ENCODE measurements at places on chromosomes 1 and 21.
A peak's percentile ranks its signal among the peaks of the same experiment; 100 is the strongest.

DNA sequence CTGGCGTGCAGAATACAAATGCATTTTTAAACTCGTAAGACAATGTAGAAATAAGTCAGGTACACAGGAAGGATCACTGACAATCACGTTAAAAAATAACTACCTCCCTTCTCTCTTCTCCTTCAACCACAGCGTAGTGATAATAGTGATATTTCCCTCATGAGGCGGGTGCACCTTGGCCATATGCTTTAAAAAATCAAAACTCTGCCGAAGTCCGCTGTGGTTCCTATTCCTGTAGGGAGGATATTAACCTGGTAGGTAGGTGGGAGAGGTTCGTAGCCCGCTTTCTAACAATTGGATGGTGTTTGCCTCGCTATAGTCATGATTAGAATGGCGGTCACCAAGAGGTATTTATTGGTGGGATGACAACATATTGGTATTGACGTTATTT lies 732 bp downstream of the GREM2 start:
- DNase-seq: no peak

- no peak for DNase-seq
Measured at GRCh38 chr1:184755226-184756065, 788 bp upstream of the EDEM3 start.

GRCh38 chr1:233672732-233673131 lies 58.8 kb downstream of the KCNK1 start:
- DNase-seq: no peak

DNA sequence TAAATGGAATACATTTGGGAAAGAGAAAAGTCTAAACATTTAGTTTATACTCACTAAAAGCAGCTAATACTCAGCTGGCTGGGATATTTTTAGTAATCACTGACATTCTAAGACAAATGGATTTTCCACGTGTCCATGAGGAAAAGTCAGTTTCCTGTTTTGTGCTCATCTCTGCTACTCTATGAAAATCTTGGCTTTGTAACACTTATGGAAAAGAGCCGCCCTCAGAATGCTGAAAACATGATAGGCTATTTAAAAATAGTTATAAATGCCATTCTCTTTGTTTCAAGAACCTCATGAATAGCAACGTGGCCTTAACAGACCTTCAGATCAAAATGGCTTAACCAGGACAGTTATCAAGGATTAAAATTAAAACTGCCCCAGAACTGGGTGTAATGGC lies 29.9 kb downstream of the MRAP start:
- no peak for DNase-seq

DNA sequence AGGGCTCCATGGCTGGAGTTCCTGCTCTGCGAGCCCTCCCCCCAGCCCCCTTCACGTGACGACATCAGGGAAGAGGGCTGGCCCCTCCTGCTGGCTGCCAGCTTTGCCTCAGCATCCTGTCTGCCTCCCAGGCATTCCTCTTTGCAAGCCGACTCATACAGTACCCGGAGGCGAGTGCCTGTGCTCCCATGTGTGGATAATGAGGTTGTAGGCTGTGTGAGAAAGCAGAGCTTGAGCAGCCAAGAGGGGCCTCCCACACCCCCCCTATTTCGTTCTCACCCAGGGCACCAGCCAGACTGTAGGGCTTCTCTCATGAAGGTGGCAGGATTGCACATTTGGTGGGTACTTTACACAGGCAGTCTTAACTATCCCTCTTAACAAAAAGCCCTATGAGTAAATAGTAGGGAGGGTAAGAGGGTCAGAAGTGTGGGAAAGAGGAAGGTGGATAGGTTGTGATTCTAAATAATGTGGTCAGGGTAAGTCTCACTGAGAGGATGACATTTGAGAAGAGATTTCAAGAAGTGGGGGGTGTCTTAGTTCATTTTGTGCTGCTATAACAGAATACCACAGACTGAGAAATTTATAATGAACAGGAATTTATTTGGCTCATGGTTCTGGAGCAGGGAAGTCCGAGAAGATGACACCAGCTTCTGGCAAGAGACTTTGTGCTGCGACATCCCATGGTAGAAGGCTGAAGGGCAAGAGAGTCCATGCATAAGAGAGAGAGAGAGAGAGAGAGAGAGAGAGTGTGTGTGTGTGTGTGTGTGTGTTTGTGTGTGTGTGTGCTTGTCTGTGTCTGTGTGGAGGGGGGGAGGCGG lies 113.5 kb downstream of the OMA1 start:
- DNase-seq: peak; percentile 18

- DNase-seq: no peak
Measured at GRCh38 chr1:108925920-108926319, 37.4 kb downstream of the CLCC1 start.

DNA sequence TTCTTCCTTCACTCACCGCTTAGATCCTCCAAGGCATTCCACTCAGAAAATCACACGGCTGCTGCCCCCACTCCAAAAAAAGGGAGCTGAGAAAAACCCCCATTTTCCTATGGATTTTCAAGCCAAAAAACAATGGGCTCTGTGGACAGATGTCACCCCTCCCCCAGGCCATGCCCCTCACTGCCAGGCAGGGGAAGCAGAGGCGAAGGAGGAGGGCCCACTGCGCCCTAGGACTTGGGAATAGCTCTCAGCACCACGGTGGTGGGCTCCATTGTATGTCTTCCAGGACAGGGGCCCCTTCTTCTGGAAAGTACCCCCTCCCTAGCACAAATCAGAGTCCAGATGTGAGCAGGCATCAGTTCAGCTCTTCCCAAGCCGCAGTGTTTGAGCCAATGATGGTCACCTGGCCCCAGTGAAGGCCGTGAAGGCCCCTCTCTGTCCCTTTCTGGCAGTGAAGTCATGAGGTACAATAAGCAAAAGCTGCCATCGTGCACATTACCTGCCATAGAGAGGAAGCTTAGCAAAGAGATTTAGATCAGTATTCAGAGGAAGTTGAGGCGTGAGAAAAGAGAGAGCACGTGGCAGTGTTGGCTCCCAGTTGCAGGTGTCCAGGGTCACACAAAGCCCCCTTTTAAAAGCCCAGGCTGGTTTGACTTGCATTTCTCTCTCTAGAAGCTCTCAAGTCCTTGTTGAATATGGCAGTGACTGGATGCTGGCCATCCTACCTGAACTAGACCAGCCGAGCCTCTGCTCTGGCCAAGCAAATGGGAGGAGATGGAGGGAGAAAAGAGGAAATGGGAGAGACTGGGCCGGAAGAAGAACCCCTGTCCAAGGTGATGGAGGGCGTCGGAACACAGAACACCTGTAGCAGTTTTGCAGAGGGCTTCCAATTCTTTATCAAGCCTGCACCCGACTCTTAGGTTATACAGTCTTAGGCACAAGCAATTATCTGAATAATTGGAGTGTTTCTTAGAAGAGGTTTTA lies 149.0 kb downstream of the TOMM20 start:
- no peak for DNase-seq

GRCh38 chr21:43369596-43370090 lies 57.3 kb downstream of the SIK1 start:
- no peak for DNase-seq

DNA sequence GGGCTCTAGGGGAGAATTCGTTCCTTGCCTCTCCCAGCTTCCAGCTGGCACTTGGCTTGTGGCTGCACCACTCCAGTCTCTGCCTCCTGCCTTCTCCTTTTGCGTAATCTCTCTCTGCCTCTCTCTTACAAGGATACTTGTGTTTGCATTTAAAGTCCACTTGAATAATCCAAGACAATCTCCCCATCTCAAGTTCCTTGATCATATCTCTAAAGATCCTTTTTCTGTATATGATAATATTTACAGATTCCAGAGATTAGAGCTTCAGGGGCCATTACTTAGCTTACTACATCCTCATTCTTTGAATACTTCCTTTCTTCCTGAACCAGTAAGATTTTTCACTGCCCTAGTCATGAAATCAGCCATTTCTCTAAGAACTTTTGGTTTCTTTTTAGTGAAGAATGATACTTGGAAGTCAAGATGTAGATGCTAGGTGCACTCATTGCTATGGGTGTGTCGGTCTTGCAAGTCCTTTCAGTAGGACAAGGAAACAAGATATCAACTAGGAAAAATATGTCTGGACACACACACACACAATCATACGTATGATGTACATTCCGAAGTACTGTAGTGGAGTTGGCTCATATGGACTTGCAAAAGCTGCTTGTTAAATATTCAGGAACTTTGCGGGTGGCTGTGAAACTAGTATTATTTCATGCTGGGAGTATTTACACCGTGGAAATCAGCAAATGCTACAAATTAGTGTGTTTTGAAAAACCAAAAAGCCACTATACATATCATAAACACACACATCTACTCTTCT lies 20.8 kb upstream of the RLF start:
- no peak for DNase-seq

DNA sequence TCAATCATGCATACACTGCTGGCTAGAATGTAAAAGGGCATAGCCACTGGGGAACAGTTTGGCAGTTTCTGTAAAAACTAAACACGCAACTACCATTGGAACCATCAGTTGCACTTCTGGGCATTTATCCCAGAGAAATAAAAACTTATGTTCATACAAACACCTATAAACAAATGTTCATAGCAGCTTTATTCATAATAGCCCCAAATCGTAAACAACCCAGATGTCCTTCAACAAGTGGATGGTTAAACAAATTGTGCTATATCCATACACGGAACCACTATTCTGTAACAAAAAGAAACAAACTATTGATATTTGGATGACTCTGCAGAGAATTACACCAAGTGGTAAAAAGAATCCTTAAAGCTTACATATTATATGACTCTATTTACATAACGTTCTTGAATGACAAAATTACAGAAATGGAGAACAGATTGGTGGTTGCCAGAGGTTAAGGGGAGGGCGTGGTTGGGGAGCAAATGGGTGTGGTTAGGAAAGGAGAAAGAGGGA lies 22.8 kb downstream of the LACTBL1 start:
- DNase-seq: no peak

GRCh38 chr1:21586222-21586621 lies 77.0 kb downstream of the ALPL start:
- DNase-seq: no peak

- no peak for DNase-seq
Measured at GRCh38 chr1:86231076-86231475, 74.5 kb upstream of the COL24A1 start.

DNA sequence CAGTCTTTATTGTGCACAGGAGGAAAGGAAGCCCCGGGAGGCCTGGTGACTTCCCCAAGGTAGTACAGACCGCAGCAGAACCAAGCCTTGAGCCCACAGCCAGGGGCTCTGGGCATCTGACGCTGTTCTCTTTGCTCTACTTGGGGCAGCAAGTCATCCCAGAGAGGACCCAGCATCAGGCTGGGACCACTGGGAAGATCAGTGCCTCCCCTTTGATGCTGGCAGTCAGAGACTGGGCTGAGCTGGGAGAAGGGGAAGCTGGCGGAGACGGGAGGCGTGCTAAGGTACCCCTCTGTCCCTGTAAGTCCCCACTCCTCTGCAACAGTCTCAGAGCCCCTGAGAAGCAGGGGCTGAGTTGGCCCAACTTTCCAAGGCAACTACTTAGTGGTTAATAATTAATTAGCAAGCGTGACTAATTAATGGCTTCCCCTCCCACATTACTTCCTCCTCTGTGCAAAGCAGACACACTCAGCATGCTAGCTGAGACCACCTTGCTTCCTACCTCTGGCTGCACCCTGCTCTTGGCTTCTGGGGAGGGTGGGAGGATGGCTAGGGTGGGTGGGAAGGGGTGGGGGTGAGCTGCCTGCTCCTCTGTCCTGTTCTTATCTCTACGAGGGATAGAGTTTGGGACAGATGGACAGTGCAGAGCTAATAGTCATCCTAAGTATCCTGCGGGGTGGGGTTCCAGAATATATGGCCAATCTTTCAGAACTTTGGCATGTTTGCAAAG lies 1.3 kb downstream of the INAVA start:
- DNase-seq: no peak

GRCh38 chr1:153936011-153936802 lies 10.3 kb downstream of the DENND4B start:
- no peak for DNase-seq

- peak; percentile 2 for DNase-seq
Measured at GRCh38 chr1:61588736-61589672, 135.9 kb downstream of the TM2D1 start.

DNA sequence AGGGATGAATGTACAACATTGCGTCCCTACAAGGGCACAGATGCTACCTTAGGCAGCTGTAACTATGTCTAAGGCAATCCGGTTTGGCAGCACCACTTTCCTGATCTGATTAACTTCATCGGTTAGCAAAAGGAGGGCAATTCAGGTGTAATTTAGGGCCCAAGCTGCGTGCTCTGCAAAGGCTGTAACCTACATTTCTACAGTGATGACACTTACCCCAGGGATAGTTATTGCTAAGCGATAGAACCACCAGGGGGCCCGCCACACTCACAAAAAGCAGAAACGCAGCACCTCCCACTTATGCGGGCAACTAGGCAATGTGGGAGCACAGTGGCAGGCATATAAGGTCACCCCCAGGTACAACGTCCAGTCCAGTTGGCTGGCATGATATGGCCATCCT lies 113.5 kb downstream of the GDAP2 start:
- no peak for DNase-seq

GRCh38 chr1:78370779-78371482 lies 119.8 kb upstream of the PTGFR start:
- no peak for DNase-seq

- DNase-seq: no peak
Measured at GRCh38 chr1:71494163-71494562, 413.3 kb upstream of the ZRANB2 start.

DNA sequence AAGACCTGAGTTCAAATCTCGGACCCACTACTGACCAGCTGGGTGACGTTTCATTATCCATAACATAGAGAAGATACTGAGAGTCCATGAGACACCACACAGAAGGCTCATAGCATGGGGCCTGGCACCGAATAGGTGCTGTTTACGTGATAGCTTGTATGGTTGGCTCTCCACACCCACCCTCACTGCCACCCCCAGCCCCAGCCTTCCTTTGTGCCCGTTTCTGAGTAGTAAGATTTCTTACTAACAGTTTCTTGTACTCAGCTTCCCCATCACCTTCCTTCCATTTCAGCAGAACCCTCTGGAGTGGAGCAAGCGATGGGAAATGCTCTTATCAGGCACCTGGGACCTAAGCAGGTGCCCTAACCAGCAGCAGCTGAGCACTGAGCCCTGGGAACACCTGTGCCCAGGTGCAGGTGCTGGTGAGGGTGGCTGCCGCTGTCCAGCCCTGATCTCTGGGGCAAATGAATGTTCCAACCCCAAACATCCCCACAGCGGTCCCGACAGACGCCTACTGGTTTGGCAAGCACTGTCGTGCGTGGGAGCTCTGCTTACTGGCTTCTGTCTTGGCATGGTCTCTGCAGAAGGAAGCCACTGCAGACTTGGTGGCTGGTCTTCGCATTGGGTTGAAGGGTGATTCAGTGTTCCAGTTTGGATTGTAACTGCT lies 225.4 kb downstream of the CAMTA1 start:
- no peak for DNase-seq

- peak; percentile 70 for DNase-seq
Measured at GRCh38 chr1:10338047-10338446, 60.8 kb upstream of the PGD start.

GRCh38 chr1:166914111-166914510 lies 38.0 kb upstream of the TADA1 start:
- DNase-seq: no peak

Measured in caudate nucleus (tissue), 63 donors.